ENCODE measurements at places on chromosomes 7 and 10.

DNA sequence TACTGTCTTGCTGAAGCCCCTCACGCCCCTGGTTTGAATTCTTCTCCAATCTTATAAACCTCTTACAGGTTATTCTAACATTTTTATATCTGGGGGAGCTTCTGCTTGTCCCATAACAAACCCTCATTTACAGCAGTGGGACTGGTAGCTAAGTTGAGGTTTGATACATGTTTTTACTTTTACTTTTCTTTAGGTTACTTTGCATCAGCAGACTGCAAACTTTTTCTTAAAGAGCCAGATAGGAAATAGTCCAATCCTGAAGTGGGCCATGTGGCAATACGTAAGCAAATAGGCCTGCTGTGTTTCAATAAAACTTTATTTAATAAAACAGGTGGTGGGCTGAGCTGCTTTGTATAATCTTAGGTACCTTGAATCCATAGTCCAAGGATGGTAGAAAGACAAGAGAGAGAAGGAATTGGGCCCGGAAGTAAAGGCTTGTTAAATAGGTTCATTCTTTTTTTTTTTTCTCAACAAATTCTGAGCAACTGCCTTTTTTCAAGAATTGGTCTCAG, 27.3 kb downstream of the RAB18 start:
- no peak for DNase-seq

GRCh38 chr7:4747013-4747412, 28.4 kb upstream of the AP5Z1 start:
- no peak for DNase-seq

- DNase-seq: no peak
These were observed 62.7 kb upstream of the RNF32 start for GRCh38 chr7:156577645-156578577.

- DNase-seq: no peak
These were observed 82.2 kb upstream of the SEMA3E start for GRCh38 chr7:83731154-83731553.

DNA sequence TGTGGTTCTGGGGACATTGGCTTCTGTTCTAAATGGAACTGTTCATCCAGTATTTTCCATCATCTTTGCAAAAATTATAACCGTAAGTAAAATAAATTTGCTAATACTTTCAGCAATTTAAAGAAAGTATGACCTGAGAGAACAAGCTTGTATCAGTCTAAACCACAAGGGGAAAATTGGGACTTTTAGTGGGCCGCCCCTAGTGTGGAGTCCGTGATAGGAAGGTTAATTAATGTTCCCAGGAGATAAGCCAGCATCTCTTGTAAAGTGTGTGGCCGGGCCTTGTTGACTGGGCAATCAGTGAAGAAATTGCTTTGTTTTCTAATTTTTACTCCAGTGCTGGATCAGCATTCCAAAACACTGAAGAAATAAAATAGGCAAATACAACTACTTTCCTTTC, 83.0 kb downstream of the ABCB5 start:
- no peak for DNase-seq

DNA sequence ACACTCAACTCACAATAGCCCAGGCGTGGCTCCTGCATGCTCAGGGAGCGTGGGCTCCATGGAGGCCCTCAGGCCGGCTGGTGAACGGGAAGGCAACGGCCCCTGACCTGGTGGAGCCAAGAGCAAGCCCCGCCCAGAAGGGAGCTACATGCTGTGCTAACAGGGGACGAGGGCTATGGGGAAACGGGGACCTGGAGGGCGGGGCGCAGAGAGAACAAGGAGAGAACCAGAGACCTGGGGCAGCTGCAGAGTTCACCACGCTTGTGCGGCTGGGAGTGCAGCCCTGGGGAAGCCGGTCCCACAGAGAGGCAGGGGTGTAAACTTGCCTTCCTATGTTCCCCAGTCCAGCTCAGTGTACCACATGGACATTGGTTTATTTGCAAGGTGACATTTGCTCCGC, 69.2 kb upstream of the PPP2R2D start:
- no peak for DNase-seq

- DNase-seq: no peak
These were observed 44.9 kb upstream of the ANK3 start for GRCh38 chr10:60434418-60435046.

DNA sequence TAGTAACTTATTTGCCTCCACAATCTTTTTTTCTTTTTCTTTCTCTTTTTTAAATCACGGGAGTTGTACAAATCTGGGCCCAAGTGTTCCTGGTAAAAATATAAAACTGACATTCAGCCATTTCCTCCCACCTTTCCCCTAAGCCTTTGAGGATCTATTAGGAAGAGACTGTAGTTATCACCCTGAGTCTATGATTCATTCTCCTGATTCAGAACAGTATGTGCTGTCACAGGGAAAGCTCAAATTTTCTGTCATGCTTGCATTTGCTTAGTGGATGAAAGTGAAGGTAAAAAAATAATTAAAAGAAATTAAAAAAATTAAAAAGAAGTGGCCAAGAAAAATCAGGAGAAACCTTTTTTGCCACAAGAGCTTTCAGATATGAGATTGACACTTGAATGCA, 71.7 kb downstream of the KIF20B start:
- DNase-seq: peak; percentile 10

GRCh38 chr7:55884321-55884720, 2.9 kb upstream of the ZNF713 start:
- DNase-seq: no peak

GRCh38 chr7:101875283-101875846, 57.9 kb downstream of the CUX1 start:
- DNase-seq: no peak

GRCh38 chr10:32911285-32912016, 46.6 kb downstream of the ITGB1 start:
- no peak for DNase-seq

DNA sequence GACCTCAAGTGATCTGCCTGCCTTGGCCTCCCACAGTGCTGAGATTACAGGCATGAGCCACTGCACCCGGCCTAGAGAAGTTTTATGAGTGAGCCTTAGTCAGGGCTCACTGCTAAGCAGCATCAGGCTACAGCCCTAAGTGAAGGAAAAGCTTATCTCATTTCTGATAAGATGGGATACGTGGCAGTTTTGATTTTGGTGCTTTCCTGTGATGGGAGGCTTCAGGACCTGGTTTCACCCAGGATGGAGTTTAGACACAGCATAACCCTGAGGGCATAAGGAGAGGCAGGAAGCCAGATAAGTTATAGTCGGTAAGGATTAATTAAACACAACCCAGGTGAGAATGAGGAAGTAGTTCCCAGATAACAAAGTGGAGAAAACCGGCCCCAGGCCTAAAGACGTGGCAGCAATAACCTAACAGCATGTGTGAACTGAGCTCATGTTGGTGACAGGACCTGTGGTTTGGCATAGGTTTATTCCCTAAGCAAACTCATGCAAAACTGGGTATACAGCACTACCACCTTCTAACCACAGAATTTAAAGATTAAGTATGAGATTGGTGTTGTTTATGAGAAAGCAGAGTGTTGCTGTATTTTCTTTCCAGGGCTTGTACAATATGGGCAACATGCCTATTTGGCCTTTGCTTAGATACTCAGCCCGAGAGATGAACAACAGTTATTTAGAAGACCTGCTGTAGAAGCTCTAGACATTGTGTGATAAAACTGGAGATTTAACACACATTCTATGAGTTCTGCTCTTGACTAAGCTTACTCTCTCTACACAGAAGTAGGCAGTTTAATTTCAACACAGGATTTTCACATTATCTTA, 119.4 kb downstream of the COL28A1 start:
- no peak for DNase-seq

GRCh38 chr10:6400331-6400730, 179.7 kb downstream of the PRKCQ start:
- DNase-seq: no peak

- DNase-seq: no peak
These were observed 35.0 kb upstream of the CPXM2 start for GRCh38 chr10:123926401-123927264.

DNA sequence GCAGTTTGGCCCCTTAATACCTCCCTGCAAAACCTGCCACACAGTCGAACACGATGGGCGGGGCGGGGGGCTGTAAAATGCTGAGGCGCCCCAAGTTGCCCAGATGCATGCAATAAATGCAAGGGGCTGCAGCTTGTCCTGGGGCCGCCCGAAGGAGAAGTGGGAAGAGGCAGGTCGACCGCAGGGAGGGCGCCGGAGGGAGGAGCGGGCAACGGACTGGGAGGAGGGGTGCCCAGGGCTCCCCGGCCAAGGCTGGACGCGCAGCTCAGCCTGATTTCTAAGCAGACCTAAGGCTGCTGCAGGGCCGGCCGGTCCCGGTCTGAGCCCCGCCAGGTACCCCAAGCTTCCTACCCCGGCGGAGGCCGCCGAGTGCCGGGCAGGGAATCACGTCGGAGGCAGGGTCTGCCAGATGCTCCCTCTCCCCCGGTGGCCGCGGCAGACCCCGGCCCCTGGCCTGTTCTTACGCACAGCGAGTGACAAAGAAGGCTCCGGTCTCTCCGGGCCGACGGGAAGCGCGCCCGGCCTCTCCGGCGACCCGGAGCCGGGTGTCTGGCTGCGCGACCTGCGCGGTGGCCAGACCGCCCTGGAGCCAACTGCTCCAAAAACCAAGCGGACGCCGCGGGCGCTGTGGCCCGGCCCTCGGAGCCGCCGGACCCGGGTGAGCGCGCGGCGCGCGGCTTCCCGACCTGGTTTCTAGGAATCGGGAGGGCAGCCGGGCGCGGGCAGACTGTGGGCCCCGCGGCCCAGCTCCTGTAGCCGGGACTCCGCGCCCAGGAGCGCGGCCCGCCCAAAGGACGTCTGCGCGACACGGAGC, 744 bp upstream of the EBF3 start:
- DNase-seq: no peak

GRCh38 chr7:130123501-130123900, 53.2 kb downstream of the KLHDC10 start:
- no peak for DNase-seq

- no peak for DNase-seq
These were observed 31.1 kb downstream of the HOXA1 start for GRCh38 chr7:27064661-27065060.

DNA sequence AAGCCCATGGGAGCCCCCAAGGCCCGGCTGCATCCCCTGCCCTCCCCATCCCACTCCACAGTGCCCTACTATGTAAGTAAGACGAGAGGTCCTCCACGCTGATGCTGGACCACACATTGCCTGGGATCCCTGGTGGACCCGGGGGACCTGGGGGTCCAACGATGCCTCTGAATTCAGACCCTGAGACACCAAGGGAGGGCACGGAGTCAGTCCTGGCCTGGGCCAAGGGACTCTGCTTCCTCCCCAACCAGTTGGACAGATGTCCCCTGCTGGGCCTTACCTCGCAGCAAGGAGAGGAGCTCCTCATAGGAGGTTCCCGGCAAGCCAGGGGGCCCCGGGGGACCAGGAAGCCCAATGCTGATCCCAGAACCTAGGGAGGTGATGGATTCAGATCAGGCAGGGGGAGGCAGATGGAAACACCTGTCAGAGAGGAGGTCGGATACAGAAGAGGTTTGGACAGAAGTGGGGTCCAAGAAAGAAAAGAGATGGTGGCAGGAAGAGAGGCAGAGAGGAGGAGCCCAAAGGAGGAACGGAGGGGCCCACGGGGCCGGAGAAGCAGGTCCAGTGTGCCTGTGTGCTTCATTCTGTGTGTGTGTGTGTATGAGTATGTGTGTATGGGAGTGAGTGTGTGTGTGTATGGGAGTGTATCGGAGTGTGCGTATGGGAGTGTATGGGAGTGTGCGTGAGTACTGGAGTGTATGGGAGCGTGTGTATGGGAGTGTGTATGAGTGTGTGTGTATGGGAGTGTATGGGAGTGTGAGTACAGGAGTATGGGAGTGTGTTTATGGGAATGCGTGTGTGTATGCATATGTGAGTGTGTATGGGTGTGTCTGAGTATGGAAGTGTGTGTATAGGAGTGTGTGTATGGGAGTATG, 50.2 kb downstream of the COL17A1 start:
- no peak for DNase-seq

- DNase-seq: no peak
These were observed 66.8 kb downstream of the CCDC6 start for GRCh38 chr10:59839576-59839975.

DNA sequence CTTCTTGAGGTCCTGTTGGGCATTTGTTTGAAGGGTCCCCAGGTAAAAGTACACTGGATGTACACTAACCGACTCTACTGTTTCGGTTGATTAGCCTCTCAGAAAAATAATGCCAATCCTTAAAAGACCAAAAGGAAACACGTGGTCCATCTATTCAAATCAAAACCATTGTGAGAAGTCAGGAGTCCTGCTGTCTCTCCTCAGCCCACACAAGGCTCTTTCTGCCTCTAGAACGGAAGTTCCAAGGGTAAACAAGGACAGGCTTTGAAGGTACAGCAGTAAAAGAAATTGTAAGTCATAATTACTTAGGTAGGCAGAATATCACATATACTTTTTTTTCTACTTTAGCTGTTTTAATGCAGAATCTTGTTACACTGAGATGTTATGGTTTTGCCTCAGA, 71.7 kb upstream of the TPK1 start:
- no peak for DNase-seq

- no peak for DNase-seq
These were observed 12.3 kb downstream of the ZYX start for GRCh38 chr7:143393267-143394041.

DNA sequence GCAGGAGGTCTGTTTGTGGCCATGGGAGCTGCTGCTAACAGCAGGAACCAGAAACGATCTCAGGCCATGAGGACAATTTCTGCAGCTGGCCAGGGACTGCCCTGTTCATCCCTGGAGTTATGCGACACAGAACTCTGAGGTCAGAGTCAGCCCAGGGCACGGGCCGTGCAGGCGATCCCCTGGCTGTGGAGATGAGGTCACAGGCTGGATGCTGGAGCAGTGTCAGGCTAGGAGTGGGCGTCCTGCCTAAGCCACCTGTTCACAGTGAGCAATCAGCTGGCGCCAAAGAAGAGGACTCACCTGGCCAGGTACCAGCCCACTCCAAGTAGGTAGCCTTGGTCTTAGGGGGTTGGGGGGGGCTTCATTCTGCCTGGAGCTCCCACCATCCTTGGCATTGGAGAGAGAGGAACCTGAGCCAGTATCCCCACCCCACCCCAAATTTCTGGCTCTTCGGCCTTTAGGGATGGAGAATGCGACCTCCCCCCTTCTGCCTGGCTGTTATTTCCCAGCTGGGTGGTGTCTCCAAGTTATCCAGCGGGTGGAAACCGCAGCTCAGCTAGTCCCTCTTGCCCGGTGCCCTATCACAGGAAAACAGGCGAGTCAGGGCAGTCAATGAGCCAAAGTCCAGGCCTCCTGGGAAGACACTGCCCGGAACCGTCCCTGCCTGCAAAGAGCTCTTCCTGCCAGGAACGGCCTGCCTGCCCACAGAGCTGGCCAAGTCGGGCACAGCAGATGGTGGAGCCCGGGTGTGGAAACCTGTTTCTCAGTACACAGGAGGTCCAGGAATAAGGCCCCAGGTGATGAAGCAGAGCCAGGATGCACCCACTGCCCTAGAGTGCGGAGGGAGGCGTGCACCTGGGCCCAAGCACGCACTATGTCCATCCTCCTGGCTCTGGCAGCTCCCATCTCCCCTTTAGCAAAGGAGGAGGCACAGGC, 1.8 kb upstream of the TTYH3 start:
- no peak for DNase-seq

- no peak for DNase-seq
These were observed 97.4 kb upstream of the LRGUK start for GRCh38 chr7:134029743-134030142.

GRCh38 chr7:8753355-8753754, 319.9 kb downstream of the NXPH1 start:
- no peak for DNase-seq

GRCh38 chr7:69896121-69896520, 297.8 kb downstream of the AUTS2 start:
- no peak for DNase-seq
